Pancreas (tissue), 10 donors: ENCODE measurements at places on chromosomes 3 and 15. TPM values are rescaled to one million over a fixed set of nuclear protein-coding genes. Genes with fewer than 3 reads are reported as not detected.

The RLBP1 gene
- total RNA-seq, result not detected

The TRH gene
- total RNA-seq, result not detected

GRCh38 chr3:127394984-127395662 lies 107.3 kb upstream of the PRR20G start:
- DNase-seq, result no peak

- DNase-seq, result no peak
These were observed 18.9 kb upstream of the ST3GAL6 start for GRCh38 chr3:98744283-98744682.

GRCh38 chr3:78221796-78222195 lies 1181.9 kb downstream of the ROBO2 start:
- DNase-seq, result no peak

DNA sequence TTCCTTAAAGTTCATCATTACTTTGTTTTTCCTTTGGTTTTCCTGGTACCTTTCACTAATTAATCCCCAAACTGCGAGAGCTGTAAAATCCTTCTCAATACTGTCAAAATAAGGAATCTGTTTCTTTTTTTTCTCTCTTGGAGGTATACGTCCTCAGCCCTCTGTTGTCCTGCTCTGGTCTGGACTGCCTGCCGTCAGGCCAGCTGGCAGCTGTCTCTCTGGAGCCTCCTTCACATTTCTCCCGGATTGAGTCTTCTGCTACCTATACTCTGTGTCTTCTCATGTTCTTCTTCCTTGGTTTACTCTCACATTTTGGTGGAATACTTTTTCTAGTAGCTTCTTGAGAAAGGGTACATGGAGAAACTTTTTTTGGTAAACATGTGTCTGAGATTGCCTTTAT lies 13.8 kb downstream of the TATDN2 start:
- no peak for DNase-seq

GRCh38 chr15:64895285-64896065 lies 16.2 kb upstream of the ANKDD1A start:
- DNase-seq, result no peak

- DNase-seq, result no peak
These were observed 35.1 kb upstream of the PTPRG start for GRCh38 chr3:61526308-61526707.

GRCh38 chr3:169748670-169749069 lies 16.2 kb downstream of the TERC start:
- DNase-seq, result no peak

- no peak for DNase-seq
These were observed 143.3 kb downstream of the ADAMTS17 start for GRCh38 chr15:100198442-100198841.

GRCh38 chr3:100455841-100456550 lies 36.4 kb upstream of the TMEM45A start:
- DNase-seq, result no peak

GRCh38 chr3:45199837-45200648 lies 26.0 kb downstream of the TMEM158 start:
- no peak for DNase-seq
